ENCODE measurements at places on chromosomes 16 and 17.

DNA sequence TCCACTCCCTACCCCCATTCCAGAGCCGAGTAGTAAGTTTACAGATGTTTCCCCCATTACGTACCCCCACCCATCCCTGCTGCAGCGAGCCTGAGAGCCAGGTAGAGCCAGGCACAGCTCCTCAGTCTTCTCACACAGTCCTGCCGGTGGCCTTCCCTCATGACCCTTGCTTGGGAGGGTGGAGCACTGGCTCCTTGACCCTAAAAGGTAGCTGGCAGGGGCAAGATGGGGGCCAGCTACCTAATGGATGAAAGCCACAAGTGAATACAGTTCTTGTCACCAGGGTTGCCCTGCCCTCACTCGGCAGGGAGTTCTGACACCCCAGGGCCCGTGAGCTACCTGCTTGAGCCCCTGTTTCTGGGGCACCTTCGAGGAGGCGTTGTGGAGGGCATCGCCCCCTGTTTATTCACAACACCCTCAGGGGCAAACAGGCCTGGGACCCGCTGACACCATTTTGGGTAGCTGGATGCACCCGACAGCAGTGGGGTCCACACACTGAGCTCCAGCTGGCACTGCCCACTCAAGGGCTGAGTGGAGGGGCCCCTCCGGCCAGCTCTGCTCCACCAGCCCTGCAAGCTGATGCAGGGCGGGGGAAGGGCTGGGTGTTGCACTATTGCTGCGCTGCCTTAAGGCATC lies 22.2 kb downstream of the ADAM11 start:
- no peak for DNase-seq

GRCh38 chr17:31699281-31699680 lies 159.8 kb downstream of the COPRS start:
- no peak for DNase-seq

DNA sequence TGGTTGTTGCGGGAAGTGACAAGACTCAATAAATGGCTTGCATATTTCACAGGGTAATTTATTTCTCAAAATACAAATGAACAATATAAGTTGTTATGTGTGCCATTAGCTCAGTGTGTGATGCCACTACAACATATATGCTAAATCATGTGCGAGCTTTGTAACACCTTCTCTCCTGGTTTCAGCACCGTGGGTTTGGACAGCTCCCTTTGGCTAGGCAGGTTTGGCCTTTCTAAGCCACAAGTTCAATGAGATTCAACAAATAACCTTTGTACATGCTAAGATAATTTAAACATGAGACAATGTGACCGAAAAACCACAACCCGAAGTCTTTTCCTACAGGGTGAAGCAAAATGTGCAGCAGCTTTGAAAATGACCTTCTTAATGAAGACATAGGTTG lies 563.9 kb downstream of the TMEM114 start:
- no peak for DNase-seq

GRCh38 chr16:89407925-89408300 lies 82.4 kb downstream of the ANKRD11 start:
- DNase-seq: no peak

GRCh38 chr17:37121616-37122015 lies 172.9 kb downstream of the AATF start:
- DNase-seq: no peak

DNA sequence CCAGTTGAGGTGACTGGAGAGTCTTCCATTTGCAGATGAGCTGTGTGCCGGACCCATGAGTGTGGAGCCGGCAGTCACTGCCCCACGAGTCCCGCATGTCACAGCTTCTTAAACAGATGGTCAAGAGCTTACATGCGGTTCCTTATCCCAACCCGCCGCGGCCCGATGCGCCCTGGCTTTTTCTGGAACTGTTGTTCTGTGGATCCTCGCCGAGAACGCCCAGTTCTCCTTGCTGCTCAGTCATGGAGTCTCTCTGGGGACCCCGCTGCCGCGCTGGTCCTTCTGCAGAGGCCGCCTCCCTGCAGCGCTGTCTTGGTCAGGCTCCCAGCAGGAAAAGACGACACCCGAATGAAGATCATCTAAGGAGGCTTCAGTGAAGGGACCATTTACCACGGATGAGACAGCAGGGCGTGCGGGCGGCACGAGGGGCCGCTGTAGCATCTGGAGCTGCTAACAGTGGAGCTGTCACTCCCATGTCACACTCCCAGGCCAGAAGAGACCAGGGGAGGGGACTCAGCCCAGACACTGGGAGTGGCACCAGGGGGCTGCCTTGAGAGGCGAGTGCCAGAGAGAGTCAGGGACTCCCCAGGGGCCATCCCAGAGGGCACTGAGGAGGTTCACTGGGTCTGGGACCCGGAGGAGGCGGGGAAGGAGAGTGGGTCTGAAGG lies 10.8 kb upstream of the LGALS3BP start:
- DNase-seq: no peak

DNA sequence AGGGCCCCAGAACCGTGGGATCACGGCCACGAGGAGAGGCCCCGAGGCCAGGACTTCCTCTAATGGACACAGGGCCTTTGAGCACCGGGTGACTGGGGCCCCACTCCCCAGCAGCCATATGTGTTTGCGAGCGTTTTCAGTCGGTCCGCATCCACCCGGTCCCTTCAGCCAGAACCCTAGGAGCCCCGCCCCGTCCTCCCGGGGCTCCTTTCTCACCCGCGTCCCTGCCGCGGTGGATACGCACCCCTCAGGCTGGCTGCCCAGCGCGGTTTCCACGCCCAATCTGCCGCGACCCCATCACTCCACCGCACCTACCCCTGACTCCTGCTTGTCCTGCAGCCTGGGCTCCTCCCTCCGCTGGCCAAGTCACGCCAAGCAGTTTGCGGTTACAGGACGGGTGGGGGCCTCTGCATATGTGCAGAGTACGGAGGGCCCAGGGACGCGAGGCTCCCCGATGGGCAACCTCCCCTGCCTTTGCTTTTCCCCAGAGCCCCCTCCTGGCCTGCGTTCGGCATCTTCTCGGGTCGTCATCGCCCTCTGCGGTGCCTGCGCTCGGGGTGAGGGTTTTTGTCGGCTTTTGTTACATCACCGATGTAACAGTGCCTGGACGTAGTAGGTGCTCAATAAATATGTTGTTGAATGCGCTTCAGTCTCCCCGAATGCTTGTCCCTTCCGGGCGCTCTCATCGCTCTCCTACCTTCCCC lies 1.0 kb upstream of the TTYH2 start:
- DNase-seq: no peak

GRCh38 chr16:88527186-88527936 lies 42.8 kb upstream of the ZC3H18 start:
- peak; percentile 92 for DNase-seq

- peak; percentile 88 for DNase-seq
Observed at GRCh38 chr17:43393944-43394482, 4.8 kb upstream of the ARL4D start.

- DNase-seq: no peak
Observed at GRCh38 chr17:78041386-78042179, 83.1 kb downstream of the TNRC6C start.

- DNase-seq: no peak
Observed at GRCh38 chr17:14297161-14297851, 3.6 kb upstream of the HS3ST3B1 start.

GRCh38 chr16:72715267-72715666 lies 332.7 kb downstream of the ZFHX3 start:
- no peak for DNase-seq

DNA sequence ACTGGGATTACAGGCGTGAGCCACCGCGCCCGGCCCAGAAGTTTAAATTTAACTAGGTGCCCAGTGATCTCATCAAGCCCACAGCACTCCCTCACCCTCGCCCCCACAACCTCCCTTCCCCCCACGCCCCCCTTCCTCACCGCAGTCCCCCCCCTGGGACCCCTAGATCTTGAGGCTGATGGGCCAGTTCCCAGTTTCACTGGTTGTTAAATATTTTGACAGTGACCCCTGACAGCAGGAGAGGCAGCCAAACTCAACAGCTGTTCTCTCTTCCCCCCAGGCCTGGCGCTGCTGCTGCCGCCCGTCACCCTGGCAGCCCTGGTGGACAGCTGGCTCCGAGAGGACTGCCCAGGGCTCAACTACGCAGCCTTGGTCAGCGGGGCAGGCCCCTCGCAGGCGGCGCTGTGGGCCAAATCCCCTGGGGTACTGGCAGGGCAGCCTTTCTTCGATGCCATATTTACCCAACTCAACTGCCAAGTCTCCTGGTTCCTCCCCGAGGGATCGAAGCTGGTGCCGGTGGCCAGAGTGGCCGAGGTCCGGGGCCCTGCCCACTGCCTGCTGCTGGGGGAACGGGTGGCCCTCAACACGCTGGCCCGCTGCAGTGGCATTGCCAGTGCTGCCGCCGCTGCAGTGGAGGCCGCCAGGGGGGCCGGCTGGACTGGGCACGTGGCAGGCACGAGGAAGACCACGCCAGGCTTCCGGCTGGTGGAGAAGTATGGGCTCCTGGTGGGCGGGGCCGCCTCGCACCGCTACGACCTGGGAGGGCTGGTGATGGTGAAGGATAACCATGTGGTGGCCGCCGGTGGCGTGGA lies 15.6 kb downstream of the QPRT start:
- peak; percentile 16 for DNase-seq

GRCh38 chr17:74851612-74852236 lies 8.0 kb downstream of the GRIN2C start:
- no peak for DNase-seq

DNA sequence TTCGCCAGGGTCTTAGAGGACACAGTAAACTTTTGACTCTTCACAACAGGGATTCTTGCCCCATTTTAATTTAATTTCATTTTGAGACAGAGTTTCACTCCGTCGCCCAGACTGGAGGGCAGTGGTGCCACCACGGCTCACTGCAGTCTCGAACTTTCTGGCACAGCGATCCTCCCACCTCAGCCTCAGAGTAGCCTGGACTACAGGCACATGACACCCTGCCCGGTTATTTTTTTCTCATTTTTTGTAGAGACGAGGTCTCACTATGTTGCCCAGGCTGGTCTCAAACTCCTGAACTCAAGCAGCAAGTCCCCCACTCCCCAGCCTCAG lies 329 bp upstream of the NLE1 start:
- DNase-seq: no peak

GRCh38 chr17:49570540-49571242 lies 5.0 kb upstream of the NXPH3 start:
- no peak for DNase-seq

DNA sequence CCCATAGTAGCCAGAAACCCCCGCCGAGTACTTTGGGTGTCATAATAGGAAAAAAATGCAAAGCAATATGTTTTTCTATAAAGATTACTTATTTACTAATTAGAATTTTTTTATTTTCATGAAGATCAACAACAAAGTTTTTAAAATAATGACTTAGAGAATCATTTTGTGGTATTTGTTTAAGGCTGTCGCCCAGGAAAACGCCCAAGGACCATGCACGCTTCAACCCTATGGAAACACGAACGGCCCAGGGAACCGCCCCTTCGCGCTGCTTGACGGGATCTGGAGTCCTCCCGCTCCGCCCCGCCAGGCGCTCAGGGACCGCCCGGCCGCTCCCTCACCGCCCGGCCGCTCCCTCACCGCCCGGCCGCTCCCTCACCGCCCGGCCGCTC lies 408 bp upstream of the KPNA2 start:
- no peak for DNase-seq

- no peak for DNase-seq
Observed at GRCh38 chr17:37305406-37305905, 70.3 kb upstream of the C17orf78 start.

- DNase-seq: no peak
Observed at GRCh38 chr17:28485049-28485448, 11.6 kb downstream of the SLC13A2 start.

DNA sequence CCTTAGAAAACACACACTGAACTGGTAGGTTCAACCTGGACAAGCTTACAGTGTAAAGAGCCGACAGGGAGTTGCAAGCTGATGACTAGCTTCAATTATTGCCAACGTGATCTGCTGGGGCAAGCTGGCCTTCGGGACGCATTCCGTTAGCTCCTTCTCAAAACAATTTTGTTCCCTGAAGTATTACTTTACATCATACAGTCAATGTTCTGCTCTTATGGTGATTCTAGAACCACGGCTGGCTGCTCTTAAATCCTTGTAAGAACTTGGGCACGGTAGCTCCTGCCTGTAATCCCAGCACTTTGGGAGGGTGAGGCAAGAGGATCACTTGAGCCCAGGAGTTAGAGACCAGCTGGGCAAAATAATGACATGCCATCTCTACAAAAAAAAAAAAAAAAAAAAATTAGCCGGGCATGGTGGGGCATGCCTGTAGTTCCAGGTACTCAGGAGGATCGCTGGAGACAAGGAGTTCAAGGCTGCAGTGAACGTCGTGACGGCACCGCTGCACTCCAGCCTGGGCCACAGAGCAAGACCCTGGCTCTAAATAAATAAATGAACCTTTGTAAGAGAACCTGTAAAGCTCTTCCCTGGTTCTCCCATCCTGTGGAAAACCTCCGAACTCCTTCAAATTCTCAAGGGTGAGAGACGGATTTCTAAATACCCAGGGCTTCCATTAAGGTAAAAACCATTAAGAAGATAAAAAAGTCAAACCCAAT lies 2.0 kb downstream of the CDIP1 start:
- DNase-seq: no peak

- DNase-seq: no peak
Observed at GRCh38 chr16:627454-628239, 3.1 kb upstream of the WFIKKN1 start.

- DNase-seq: no peak
Observed at GRCh38 chr16:30546115-30546514, 11.5 kb upstream of the ZNF747 start.

GRCh38 chr16:16106466-16106865 lies 116.8 kb downstream of the ABCC6 start:
- DNase-seq: no peak

DNA sequence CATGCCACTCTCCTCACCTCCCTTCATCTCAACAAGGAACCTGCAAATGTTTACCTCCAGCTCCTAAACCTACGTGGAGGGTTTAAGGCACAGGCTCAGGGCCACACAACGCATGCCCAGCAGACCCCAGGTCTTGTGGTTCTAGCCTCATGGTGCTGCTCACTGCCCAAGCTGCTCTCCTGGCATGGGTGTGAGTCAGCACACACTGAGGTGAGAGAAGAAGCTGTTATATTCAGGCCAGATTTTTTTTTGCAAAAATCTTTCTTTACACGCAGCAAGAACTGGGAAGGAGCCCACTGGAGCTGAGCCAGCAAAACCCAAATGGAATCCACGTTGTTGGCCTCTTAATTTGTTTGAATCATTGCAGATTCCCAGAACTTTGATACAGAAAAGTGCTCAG lies 5.5 kb upstream of the C16orf96 start:
- no peak for DNase-seq

DNA sequence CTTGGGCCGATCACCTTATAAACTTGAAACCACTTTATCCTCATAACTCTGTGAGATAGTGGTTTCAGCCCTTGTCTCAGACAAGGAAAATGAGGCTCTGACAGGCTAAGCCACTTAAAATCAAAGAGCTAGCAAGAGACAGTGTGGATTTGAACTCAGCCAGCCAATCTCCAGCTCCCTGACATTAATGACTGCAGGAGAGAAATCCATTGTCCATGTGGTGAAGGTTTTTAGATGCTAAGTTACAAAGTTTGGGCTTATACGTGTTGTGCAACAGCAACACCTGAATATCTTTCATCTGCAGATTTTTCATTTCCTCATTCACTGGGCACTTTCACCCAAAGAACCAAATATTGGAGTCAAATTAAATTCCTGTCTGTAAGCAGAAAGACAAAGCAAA lies 501.3 kb downstream of the GRIN2A start:
- DNase-seq: no peak

GRCh38 chr16:72649254-72649944 lies 398.5 kb downstream of the ZFHX3 start:
- DNase-seq: no peak

Data from GM13976 (cell line).